Right lung (tissue), 10 donors: ENCODE measurements at places on chromosomes 4 and X. TPM values are rescaled to one million over a fixed set of nuclear protein-coding genes. Genes with fewer than 3 reads are reported as not detected.
A peak's percentile ranks its signal among the peaks of the same experiment; 100 is the strongest.

GRCh38 chr4:121517241-121517640 is 136.4 kb upstream of the QRFPR start:
- DNase-seq, result no peak

GRCh38 chr4:108426493-108426892 is 193.9 kb upstream of the RPL34 start:
- DNase-seq, result no peak

DNA sequence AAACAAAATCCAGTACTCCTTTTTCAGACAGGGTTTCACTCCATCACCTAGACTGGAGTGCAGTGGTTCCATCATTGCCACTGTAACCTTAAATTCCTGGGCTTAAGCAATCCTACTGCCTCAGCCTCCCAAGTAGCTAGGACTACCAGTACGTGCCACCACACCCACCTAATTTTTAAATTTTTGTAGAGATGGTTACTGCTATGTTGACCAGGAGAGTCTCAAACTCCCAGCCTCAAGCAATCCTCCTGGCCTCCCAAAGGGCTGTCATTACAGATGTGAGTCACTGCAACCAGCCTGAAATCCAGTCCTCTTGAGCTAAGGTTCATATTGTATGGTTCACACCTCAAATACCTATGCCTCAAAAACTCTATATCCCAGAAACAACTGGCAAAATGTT is 22.4 kb downstream of the ANKRD17 start:
- no peak for DNase-seq

DNA sequence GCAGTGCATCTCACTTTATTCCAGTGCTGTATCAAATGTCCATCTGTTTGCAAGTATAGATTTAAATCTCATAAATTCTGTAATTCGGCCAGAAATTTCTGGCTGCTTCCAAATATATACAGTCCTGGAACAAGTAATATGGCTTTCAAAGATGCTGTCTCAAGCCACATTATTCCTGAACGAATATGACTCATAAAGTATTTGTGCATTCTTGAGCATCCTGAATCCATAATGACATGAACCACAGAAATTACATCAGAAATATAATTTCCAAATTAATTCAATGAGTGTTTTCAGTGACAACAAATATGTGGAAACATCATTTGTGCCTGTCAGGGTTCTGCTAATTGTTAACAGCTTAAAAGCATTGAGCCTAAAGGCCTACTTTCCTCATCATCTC is 140.9 kb upstream of the HPGD start:
- no peak for DNase-seq

GRCh38 chr4:78363031-78363570 is 188.5 kb upstream of the ANXA3 start:
- no peak for DNase-seq

DNA sequence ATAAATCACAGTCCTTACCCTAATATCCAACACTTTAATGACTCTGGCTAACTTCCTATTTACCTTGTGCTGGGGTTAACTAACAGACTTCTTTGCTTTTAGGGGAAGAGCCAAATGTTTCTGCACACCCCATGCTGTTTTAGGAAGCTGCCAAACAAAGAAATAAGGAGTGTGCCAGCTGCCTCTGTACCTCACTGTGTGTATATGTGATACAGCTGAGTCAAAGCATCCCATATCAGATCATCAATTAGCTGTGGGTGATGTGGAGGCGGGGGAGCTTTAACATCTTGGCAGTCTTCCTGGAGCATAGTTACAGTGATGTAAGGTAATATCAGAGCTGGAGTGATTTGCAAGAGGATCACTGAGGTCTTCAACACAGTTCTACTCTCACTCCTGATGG is 95.4 kb downstream of the COL25A1 start:
- no peak for DNase-seq

DNA sequence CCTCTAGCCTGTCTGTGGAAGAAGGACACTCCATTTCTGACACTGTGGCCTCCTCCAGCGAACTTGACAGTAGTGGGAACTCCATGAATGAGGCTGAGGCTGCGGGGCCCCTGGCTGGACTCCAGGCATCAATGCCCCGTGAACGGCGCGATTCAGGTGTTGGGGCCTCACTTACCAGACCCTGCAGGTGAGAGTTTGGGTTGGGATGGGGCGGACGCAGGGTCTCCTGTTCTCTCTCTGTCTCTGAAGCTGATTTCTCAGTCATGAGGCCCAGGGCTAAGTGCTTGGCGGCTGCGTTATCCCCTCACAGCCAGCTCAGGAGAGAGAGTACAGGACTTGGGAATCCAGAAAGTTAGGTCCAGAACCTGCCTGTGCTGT is 71.0 kb downstream of the STARD8 start:
- DNase-seq, result no peak

DNA sequence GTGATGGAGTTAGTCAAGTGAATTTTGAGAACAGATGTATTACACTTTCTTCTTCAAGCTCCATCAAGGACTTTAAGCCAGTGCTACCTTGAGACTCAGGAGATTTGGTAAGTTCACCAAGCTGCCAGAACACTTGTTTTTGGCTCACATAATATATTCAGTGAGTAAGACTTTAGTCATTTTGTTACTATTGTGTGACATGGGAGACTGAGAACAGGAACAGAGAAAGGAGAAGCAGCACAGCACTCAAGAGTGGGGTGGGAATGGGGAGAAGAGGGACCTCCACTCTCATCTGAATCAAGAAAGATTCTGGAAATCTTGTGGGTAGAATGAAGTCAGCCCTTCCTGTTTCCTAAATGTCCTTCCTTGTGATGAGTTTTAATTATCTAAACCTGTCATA is 87.3 kb upstream of the TET2 start:
- DNase-seq, result no peak

DNA sequence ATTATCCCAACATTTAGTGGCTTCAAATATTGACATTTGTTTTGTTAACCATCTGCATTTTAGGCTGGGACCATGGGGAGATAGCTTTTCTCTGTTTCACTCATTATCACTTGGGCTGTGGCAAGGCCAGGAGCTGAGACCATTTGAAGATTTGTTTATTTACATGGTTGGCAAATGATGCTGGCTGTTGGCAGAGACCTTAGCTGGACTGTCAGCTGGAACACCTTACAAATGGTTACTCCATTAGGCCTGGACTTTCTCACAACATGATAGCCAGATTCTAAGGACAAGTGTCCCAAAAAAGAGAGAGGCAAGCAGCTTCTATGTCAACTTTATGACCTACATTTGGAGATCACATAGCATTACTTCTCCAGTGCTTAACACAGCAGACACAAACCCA is 130.4 kb downstream of the INPP4B start:
- DNase-seq, result no peak

GRCh38 chr4:37882665-37883296 is 8.1 kb upstream of the TBC1D1 start:
- no peak for DNase-seq

- no peak for DNase-seq
Observed at GRCh38 chr4:127604949-127605709, 27.6 kb upstream of the INTU start.

- DNase-seq, result no peak
Observed at GRCh38 chr4:172521248-172521647, 647.4 kb upstream of the GALNT7 start.

DNA sequence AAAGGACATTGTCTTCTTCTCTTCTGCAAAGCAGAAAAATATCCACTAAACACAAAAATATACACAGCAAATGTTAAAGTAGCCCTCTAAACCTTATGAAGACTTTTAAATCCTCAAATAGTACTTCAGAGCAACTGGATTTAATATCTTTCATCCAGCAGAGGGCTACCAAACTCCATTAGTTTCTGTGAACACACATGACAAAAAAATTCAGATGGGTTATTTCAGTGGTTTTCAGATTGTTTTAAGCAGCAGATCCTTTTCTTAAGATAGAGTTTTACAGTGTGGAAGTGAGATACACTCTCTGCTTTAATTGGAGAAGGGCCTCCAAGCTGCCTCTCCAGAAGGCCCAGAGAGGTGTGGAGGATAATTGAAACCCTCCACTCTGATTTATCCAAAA is 56.7 kb downstream of the ANK2 start:
- peak; percentile 42 for DNase-seq

DNA sequence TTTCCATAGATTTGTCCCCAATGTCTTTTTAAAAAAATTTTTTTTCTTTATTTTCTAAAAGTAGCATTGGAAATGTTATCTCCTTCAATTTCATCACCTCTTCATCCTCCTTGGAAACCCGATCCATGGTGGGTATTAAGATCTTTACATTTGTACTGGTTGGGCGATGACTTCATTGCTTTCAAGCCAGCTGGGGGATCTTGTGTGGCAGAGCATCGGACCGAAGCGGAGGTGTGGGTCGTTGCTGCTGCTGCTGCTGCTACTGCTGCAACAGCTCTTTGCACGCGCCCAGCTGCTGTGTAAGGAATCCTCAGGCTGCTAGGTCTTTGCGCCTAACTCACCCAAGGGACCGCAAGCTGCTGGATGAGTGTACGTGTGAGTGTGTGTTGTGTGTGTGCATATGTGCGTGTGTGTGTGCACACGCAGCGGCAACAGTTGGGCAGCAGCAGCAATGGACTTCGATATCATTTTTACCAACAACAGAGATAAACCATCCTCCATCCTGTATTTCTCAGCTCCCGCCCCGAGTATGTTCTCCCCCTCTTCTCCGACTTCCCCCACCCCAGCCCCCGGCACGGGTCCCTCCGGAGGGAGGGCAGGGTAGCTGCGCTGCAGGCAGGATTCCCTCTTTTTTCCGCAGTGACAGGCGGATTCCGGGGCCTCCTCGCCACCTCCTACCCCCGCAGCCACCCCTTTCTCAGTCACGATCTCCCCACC is 768 bp upstream of the CDKL5 start:
- DNase-seq, result peak; percentile 32

- no peak for DNase-seq
Observed at GRCh38 chr4:174066611-174067205, 216.8 kb downstream of the FBXO8 start.

DNA sequence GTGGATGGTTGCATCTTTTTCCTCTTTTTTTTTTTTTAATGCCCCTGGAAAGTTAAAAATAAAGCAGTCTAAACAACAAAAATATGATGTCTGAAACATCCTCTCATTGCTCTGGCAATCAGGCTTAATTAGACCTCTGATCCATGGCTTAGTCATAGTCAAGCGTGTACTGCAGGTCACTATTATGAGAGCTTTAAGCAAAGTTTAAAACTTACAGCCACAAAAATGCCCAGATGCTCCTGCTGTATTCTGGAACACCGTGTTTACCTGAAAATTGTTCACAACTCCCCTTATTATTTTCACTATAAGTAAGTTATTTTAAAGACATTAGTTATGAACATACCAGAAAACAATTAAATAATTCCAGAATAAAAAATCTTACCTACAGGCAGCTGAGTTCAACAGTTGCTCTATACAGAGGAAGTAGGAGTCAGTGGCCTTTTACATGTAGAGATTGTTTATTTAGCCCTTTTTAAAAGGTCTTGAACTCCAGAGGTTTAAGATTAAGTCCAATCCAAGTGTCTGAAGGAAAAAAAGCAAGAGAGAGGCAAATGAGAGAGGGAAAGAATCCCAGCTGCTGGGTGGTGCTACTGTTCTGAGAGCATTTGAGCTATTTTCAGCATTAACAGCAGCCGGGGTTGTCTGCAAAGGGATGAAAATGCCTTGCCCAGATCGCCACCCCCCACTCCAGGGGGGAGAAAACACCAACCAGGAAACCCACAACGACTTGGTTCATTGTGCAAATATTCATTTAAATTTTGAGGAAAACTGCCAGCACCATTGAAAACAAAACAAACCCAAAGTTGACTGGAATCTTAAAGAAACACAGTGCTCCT is 36.9 kb downstream of the SORBS2 start:
- peak; percentile 50 for DNase-seq

GRCh38 chrX:154471839-154472684 is 7.0 kb downstream of the LAGE3 start:
- DNase-seq, result no peak

DNA sequence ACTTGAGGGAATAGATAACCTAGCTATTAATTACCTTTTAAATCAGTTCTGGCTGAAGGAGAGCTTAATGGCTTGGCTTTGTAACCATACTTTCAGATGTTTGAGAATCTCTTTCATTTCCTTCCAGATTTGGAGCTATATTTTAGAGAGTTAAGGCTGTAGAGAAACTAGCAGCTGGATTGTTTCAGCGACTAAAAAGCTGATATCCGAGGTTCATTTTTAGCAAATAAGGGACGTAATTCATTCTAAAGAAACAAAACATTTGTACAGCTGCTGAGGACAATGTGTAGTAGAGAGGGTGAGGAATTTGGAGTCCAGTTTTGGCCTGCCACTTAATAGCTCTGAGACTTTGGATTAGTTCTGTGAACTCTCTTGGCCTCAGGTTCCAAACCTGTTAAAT is 12.2 kb downstream of the OSTC start:
- peak; percentile 54 for DNase-seq

GRCh38 chr4:162274354-162274753 is 110.6 kb upstream of the FSTL5 start:
- no peak for DNase-seq

DNA sequence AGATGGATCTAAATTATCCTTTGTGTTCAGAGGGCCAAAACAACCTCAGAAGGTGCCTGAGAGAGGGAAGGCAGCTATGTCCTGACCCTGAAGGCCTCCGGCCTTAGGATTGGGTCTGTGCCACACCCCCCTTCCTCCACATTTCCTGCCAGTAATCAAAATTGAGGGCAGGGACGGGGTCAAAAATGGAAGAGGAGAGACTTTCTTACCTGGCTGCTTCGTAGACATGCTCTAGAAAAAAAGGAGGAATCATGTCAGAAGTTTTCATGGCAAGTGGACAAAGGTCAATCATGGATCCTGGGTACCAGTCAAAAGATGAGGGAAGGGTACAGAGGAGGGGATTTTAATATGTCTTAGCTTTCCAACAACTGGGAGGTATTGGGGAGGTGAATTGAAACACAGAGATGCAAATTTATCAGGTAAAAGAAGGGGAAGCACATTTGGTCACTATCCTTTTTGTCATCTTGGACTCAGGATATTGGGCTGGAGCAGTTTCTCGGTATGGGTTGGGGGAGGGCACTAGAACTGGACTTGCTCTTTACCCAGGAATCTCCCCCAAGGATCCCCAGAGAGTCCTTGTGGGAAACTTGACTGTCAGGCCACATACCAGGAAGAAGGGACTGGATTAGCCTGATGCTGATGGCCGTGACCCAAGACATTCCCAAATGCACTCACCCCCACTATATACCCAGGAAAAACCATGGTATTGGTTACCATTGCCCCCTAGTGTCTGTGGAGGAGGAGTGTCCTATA is 17.1 kb downstream of the VSIG4 start:
- DNase-seq, result no peak

DNA sequence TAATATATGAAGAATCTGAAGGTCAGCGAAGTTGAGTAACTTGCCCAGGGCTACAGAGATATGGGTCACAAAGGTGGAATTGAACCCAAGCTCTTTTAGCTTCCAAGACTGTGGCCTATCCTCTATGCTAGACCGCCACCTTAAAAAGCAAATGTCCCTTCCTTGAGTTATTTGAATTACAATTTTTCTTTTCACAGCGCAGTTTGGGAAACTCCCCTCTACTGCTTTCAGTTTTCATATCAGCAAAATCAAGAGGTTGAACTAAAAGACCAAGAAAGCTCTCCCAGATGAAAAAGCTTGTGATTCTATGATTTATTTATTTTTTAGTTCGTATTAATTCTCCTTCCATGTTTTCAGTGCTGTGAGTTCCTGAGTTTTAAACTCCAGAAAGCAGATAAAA is 174.5 kb upstream of the C1QTNF7 start:
- DNase-seq, result no peak

The UGT2B15 gene
- polyA plus RNA-seq, result 2.8 TPM

The HTT gene
- 32.0 TPM for polyA plus RNA-seq

The CXCR3 gene
- 0.29 TPM for polyA plus RNA-seq

The ADRA2C gene
- polyA plus RNA-seq, result 0.99 TPM

The CSAG2 gene
- polyA plus RNA-seq, result not detected

The SAGE1 gene
- not detected for polyA plus RNA-seq

The IL13RA1 gene
- polyA plus RNA-seq, result 37.4 TPM

The PIGA gene
- 15.8 TPM for polyA plus RNA-seq

The TCP11X1 gene
- not detected for polyA plus RNA-seq

The BMP2K gene
- polyA plus RNA-seq, result 22.0 TPM
